ENCODE measurements at places on chromosomes 1 and 21.
A peak's percentile ranks its signal among the peaks of the same experiment; 100 is the strongest.

GRCh38 chr1:60427194-60427593, 353.6 kb upstream of the C1orf87 start:
- DNase-seq = no peak

DNA sequence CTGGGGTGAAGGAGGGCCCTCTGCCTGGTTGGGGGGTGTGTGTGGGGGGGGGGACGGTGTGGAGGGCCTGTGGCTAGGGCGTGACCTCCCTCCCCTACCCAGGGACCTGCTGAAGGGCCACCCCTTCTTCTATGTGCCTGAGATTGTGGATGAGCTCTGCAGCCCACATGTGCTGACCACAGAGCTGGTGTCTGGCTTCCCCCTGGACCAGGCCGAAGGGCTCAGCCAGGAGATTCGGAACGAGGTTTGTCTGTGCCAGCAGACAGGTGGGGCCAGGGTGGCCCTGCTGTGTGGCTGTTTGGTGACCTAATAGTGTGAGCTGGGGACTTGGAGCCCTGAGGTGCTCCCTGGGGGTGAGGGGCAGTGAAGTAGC, 43.9 kb downstream of the COQ8A start:
- no peak for DNase-seq

DNA sequence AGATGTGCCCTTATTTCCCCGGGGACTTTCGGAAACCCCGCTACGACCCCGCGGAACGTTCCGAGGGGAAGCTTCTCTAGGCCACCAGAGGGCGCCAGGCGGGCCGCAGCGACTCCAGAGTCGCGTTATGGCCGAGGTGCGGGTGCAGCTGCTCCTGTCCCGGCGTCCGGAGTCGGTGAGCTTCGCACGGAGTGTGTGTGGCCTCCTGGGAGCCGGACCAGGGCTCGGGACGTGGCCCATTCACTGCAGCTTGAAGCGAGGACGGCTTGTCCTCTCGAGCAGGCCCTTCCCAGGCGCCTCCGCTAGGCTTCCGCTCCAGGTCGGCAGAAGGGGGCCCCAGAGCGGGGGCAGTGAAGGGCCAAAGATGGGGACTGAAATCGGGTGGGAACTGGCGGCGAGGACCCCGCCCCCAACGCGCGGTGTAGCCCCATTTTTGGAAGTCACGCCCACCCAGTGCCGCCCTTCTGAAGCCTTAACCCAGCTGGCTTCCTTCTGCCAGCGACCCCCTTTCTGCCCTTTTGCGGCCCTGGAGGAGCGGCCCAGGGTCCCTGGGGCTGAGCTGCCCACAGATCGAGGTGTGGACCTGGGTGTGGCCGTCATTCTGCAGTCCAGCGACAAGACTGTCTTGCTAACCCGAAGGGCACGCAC, at the start of gene NUDT17:
NUDT17 (plus strand) TSS at position 117 of the 648 bp plus-strand sequence; CDS start at position 128, 11 bp downstream.
- peak; percentile 88 for DNase-seq

DNA sequence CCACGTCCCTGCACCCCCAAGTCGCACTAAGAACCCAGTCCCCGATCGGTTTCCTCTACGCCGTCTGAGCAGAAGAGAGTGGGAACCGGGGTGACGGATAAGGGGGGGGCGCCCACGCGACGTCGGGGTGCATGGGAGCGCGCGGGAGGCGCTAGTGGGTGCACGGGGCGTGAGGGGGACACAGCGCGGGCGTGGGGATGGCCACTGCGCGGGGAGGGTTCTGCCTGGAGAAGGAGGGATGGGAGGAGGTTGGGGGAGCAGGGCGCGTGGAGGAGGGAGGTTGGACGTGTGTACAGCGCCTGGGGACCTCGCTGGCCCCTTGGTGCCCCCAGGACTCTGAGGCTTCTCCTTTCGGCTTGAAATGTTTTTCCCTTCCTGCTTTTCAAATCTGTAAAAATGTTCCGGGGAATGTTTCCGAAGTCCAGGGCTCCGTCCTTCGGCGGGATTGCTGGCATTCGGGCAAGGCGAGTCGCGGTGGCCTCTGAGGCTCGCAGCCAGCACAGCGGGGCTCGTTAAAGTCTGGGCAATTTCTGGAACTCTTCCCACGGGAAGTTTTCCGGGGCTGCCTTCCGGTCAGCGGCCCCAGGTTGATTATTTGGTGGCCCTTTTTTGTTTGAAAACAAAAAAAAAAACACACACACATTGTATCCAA, 13.1 kb downstream of the RNF220 start:
- no peak for DNase-seq

DNA sequence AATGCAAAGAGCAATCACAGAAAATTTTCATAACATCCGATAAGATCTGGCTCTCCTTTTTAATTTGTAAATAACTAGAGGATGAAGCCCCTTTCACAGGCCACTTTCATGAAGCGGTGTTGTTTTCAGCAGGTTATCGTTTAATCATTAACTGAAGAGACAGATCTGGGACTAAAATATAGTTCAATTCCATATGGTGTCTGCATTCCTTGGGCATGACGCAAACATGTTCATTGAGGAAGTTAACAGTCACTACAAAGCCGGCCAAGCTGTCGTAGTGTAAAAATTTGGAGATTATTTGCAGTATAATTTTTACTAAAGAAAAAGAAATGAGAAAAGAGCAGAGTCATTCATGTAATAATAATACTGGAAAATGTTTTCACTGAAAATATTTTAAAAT, 565.2 kb upstream of the ADAMTS5 start:
- no peak for DNase-seq

DNA sequence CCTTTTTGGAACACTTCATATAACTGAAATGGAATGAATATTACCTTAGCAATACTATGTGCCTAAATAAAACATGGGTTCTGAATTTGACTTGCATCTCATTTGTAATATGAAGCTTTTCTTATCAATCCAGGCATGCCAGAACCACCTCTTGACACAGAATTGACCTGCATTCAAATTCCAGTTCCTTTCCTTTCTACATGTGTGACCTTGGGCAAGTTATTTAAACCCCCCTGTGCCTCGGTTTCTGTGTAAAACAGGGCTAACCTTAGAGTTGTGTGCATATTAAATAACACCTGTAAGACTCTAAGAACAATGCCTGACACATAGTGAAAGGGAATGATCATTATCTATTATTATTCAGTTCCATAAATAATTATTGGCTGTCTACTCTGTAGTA, 2.0 kb upstream of the NOS1AP start:
- no peak for DNase-seq

DNA sequence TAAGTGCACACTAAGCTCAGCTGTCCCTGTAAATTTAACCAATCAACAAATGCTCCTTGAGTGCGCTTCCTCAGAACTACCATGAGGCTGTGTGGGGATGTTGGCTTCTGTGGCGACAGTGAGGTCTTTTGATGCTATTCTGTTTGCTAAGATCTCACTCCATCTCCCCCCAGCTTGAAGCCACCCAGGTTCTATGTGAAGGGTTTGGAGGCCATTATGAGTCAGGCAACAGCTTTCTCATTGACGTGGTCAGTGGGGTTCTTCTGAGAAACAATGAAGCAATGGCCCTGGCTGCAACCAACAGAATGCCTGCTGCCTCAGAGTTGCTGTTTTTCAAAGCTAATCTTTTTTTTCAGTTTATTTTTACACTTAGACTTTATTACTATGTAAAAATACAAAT, 205.5 kb downstream of the PTBP2 start:
- DNase-seq = no peak

DNA sequence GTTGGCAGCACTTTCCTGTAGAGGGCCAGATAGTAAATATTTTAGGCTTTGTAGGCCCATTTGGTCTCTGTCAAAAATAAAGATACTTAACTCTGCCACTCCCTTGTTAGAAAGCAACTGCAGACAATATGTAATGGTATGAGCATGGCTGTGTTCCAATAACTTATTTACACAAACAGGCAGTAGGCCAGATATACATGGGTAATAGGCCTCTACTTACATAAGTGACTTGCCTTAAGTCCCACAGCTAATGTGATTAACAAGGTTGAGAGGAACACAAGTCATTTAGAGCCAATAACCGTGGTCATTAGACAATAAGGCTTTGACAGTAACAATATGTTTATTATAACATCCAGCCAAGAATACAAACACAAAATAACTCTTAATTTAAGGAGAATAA, 17.4 kb downstream of the CCT8 start:
- no peak for DNase-seq

GRCh38 chr1:191125950-191126349, 648.3 kb upstream of the BRINP3 start:
- DNase-seq = no peak

GRCh38 chr1:38777464-38777957, 82.1 kb downstream of the RRAGC start:
- DNase-seq = no peak

DNA sequence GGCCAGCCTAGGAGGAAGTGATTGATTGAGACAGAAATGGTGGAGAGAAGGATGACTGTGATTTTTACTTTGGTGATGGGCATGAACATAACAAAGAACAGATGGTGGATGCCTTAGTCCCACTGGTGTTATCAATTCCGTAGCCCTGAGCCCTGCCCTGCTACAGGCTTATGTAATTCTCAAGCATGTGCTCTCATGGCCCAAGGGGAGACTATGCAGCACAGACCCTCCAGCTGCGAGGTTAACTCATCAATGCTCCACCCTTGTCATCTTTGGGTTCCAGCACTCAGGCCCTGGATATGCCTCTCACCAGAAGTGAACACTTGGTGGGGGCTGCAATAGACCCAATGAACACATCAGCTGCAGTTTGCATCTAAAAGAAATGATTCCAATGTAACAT, 62.7 kb upstream of the LRRC8D start:
- no peak for DNase-seq

GRCh38 chr1:78649628-78650027, at the start of gene IFI44:
TSS of gene IFI44 (plus strand) at chr1:78649831. CDS start at chr1:78650196, 365 bp downstream.
- DNase-seq = peak; percentile 91

DNA sequence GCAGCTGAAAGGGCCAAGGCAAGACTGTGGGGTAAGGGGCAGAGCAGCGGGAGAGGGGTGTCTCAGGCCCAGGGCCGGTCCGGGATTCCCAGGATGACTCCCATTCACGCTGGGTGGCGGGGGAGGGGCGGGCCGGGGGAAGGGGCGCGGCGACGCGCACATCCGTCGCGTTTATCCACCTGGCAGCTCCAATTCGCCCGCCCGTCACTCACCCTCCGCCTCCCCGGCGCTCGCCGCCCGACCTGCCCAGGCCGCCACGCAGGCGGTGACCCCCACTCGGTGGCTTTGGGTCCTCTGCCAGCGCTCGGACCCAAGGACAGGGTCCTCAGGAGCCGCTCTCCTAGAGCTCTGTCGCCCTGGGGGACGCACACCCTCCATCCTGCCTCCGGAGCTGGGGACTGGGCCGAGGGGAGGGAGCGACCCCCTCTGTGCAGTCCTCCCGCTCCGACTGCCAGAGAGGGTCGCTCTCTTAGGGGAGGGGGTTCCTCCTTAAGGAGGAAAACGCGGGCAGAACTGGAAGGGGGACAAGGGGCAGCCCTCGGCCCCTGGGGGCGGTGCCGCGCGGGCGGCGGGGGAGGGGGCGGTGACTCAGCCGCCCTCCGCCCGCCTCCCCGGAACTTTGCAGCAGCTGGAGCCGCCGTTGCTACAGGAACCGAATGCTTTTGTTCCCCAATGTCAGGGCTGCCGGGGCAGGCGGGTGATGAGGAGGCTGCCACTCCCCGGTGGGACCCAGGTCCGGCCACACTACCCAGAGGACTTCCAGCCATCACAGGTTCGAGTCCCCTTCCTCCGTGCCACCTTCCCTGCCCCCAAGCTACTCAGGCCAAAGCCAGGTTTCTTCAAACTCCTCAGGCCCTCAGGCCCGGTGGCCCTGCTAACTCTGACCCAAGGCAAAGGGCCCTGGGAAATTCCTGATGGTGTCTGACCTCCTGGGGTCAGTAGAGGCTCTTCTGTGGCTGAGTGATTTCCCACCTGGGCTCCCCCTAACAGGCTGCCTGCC, 3.4 kb downstream of the ADGRB2 start:
- DNase-seq = peak; percentile 69

GRCh38 chr1:210262897-210263272, 30.3 kb downstream of the SERTAD4 start:
- DNase-seq = peak; percentile 53

- no peak for DNase-seq
Measured at GRCh38 chr1:232951180-232951579, 769 bp downstream of the NTPCR start.

- DNase-seq = no peak
Measured at GRCh38 chr21:45082736-45083135, 8.4 kb downstream of the ADARB1 start.

DNA sequence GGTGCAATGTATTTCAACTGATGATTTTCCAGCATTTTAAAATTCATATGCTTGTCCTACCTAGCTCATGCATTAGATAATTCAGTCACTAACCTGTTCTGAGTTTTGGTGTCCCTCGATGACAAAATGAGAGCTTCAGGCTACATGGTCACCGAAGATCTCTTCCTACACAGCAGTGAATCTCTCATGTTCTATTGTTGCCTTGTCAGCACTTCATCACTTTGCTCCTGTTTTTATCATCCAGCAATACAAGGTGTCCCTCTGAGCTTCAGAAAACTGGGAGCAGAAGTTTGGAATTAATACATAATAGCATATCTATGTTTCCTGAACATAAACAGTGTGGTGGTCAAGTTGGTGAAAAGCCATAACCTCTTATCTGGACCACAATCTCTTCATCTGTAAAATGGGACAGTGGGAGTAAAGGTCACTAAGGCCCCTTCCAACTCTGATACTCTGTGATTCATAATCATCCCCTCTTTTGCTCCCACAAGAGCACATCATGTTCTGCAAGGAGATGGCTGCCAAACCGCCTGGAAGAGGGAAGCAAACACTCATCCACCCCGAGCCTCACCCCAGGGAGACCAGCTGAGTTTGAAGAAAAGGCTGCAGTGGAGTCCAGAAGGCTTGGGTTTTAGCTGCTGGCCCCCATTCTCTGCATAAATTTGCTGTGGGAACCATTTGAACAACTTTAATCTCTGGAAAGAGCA, 137.9 kb upstream of the F3 start:
- peak; percentile 64 for DNase-seq

- no peak for DNase-seq
Measured at GRCh38 chr1:1038694-1039093, 18.8 kb downstream of the AGRN start.

- no peak for DNase-seq
Measured at GRCh38 chr1:24643363-24644099, 429 bp downstream of the SRRM1 start.

- DNase-seq = no peak
Measured at GRCh38 chr1:28770601-28771165, 33.9 kb downstream of the YTHDF2 start.

DNA sequence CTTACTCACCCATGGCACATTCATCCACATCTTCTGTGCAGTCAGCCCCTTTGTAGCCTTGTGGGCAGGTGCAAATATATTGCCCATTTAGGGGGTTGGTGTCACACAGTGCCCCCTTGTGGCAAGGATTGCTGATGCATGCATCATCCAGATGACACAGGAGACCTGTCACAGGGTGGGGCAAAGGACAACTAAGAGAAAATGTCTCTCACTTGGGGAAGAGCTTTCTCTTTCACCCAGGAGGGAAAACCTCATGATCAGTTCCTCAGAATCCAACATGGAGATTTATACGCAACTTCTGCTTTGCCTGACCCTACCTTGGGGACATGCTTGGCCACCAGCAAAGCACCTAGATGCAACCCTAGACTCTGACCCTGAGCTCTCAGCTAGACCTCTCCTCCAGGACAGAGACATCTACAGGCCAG, 71.8 kb upstream of the ADAM30 start:
- peak; percentile 33 for DNase-seq
